Myocyte (in vitro differentiated cells): ENCODE measurements at places on chromosomes 16 and 17. TPM values are rescaled to one million over a fixed set of nuclear protein-coding genes. Genes with fewer than 3 reads are reported as not detected.

DNA sequence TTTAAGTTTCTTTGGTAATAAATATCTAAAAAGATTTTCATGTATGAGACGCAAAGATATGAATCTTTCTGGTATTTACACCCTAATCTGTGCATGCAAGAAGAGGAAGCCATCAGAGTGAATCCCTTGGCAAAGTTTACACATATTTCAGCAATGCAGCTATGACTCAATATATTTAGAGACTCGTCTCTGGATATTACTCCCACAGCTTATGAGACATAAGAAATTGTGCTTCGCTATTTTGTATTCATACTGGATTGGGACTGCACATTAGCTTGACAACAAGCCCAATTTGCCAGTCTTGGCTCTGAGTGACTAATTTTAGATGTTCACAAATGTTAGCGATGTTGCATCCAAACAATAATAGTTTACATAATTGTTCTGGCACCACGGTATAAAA, 532.0 kb downstream of the CDH11 start:
- peak; percentile 71 for DNase-seq

- no peak for DNase-seq
Observed at GRCh38 chr16:86371083-86371803, 139.1 kb upstream of the FOXF1 start.

GRCh38 chr16:68499006-68499405, 40.1 kb upstream of the ZFP90 start:
- no peak for DNase-seq

GRCh38 chr17:62085511-62086408, 20.7 kb upstream of the MED13 start:
- DNase-seq, result no peak

DNA sequence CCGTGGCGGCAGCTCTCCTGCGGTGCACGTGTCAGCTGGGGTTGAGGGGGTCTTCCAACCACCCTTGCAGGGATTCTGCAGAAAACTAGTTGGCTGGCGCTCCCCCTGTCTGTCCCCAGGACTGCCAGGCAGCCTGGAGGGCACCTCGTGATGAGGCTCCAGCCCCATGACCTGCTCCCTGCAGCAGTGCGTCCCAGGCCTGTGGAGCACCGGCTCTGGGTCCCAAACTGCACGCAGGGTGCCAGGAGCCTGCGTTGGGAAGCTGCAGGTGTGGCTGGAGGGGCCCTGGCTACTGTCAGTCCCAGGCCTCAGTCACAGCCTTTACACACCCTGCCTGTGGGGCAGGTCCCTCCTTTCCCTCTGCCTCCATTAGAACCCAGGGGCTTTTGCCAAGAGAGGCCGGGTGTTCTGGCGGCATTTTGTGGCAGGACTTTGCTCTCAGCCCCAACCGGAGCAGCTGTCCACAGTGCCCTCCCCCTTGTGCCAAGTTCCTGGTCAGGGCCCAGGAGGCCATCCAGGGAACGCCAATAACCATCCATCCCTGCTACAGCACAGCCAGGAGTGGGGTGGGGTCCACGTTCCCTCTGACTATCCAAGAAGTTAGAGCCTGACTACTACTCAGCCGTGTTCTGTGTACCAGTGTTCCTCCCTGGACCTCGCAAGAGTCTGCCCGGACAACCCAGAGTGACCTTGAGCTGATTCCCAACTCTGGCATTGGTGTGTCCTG, 9.2 kb downstream of the CHMP6 start:
- peak; percentile 50 for DNase-seq

GRCh38 chr16:31094088-31094423, 541 bp downstream of the VKORC1 start:
- no peak for DNase-seq

DNA sequence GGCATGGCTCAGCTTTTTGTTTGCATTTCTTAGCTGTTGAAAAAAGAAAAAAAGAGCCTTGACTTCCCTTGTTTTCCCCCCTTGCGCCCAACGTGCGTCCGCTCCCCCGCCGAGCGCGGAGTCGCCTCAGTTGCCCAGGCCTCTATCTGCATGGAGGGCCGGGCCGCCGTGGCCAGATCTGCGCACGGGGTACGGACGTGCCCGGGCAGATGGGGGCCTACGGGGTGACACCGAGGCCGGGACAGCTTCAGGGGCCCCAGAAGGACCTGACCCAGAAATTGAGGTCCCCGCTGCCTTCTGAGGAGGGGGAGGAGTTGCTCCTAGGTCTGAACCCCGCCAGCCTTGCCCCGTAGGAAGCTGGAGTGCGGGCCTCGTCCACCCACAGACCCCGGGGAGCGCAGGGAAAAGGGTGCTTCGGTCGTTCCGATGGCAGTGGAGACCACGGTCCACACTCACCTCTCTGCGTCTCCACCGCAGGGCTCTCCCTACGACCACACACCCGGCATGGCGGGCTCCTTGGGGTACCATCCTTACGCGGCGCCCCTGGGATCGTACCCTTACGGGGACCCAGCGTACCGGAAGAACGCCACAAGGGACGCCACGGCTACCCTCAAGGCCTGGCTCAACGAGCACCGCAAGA, 1.5 kb downstream of the IRX5 start:
- peak; percentile 47 for DNase-seq

DNA sequence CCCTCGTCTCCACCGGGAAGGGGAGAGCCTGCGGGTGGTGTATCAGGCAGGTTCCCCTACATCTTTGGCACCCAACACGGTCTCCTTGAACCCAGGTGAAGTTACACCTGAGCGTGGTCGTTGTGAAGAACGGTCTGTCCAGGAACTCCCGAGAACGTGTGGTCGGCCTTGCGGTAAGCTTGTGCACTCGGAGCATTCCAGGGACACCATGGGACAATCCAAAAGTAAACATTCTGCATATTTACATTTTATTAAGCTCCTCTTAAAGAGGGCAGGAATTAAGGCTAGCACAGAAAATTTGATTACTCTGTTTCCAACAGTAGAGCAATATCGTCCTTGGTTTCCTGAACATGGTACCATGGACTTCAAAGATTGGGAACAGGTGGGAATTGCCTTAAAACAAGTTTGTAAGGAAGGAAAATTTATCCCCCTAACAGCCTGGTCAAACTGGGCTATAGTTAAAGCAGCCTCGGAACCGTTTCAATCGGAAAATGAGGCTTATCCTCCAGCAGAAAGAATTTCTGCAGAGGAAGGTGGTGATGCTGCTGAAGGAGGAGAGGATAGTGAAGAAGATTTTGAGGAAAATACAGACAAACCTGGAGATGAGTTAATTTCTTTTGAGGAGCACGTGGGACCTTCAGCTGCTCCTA, 18.2 kb downstream of the ALOX15B start:
- DNase-seq, result no peak

GRCh38 chr17:30908717-30909420, 2.8 kb upstream of the TEFM start:
- DNase-seq, result no peak

- no peak for DNase-seq
Observed at GRCh38 chr17:65941356-65941899, 250.5 kb downstream of the CEP112 start.

- no peak for DNase-seq
Observed at GRCh38 chr16:27801289-27801945, 251.5 kb downstream of the KATNIP start.

GRCh38 chr17:38584350-38584925, 21.3 kb downstream of the SRCIN1 start:
- peak; percentile 47 for DNase-seq

GRCh38 chr17:10149573-10150399, 48.6 kb downstream of the GAS7 start:
- no peak for DNase-seq

- DNase-seq, result peak; percentile 19
Observed at GRCh38 chr17:51362811-51363585, 102.7 kb downstream of the UTP18 start.

DNA sequence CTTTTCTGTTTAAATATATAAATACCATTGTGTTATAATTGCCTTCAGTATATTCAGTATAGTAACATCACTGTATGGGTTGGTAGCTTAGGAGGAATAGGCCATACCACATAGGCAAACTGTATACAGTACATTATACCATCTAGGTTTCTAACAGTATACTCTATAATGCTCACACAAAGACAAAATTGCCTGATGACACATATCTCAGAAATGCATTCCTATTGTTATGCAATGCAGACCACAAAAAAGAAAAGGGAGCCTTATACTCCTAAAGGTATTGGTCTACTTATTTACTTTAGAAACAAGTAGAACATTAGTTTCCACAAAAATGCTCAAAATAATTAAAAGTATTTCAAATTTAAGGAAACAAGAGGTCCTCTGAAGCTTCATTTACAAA, 47.9 kb downstream of the SETD6 start:
- DNase-seq, result peak; percentile 21

DNA sequence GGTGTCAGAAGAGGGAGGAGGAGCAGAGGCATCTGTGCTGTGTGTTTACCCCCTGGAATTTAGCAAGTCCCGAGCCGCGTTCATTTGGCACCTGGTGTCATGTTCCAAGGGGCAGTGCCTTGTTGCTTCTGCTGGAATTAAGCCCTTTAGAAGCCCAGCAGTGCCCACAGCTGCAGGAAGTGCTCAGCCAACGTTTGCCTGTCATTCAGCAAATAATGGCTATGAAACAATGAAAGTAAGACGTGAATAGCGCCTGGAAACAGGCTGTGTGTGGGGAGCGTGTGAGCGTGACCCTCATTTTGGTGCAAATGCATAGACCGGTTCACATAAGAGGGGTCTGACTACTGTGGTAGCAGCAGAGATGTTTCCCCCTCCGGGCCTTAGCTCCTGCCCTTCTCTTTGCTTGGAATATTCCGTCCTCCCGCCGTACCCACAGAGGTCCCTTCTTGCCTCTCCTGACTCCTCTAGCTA, 5.8 kb upstream of the ATP2C2 start:
- peak; percentile 27 for DNase-seq

GRCh38 chr17:61247439-61247838, 152.2 kb upstream of the TBX2 start:
- peak; percentile 95 for DNase-seq

GRCh38 chr16:4746991-4747574, 12.7 kb downstream of the DNAAF8 start:
- peak; percentile 21 for DNase-seq

DNA sequence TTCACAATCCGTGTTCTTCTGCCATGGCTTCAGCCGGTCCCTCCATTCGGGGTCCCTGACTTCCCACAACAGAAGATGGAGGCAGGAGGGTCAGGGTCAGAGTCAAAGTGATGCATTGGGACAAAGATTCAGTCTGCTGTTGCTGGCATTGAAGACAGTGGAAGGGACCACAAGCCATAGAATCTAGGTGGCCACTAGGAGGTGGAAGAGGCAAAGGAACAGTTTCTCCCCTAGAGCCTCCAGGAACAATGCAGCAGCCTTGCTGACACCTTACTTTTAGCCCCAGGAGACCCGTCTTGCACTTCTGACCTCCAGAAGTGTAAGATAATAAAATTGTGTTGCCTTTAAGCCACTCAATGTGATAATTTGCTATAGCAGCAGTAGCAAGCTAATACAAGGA, 55.9 kb downstream of the MFSD11 start:
- no peak for DNase-seq

- peak; percentile 40 for DNase-seq
Observed at GRCh38 chr17:12985431-12986293, 32.2 kb downstream of the ELAC2 start.

MT1A gene
- not detected in 2 replicates for total RNA-seq

INTS2 gene
- 16.6 and 19.0 TPM in 2 replicates for total RNA-seq

ATP2A1 gene
- 103 and 120 TPM in 2 replicates for total RNA-seq

PRSS21 gene
- not detected in 2 replicates for total RNA-seq

CNTROB gene
- 11.3 and 14.1 TPM in 2 replicates for total RNA-seq
